ENCODE measurements at places on chromosomes 3 and 15.

- DNase-seq, result no peak
Measured at GRCh38 chr3:130425484-130425883, 80.0 kb downstream of the COL6A5 start.

- DNase-seq, result no peak
Measured at GRCh38 chr3:152192050-152192449, 76.7 kb upstream of the MBNL1 start.

GRCh38 chr15:67208396-67208795, 46.1 kb downstream of the AAGAB start:
- no peak for DNase-seq

GRCh38 chr15:77019521-77020331, 24.8 kb downstream of the PSTPIP1 start:
- DNase-seq, result peak; percentile 82

- peak; percentile 50 for DNase-seq
Measured at GRCh38 chr3:126472277-126473006, 3.2 kb downstream of the ZXDC start.

- DNase-seq, result peak; percentile 74
Measured at GRCh38 chr3:155744626-155745324, at the start of gene PLCH1. PLCH1 (minus strand) TSS chr3:155745071; CDS start chr3:155704224, 40,847 bp downstream.

DNA sequence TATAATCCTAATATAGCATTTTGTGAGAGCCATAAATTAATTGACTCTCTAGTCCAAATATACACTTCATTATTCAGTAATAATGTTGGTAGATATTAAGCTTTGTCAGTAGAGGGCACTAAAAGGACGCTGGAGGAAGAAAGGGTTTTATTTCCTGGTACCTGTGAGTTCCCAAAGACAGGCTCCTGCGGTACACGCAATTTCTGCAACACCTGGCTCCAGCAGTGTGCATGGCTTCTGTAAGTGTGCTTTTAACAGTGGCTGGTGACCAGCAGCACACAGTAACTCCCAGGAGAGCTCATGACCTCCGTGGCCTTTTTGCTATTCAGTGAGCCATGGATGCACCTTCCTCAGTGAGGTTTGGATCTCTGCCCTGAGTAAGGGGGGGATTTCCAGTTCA, 338.3 kb upstream of the ZNF385D start:
- peak; percentile 61 for DNase-seq

DNA sequence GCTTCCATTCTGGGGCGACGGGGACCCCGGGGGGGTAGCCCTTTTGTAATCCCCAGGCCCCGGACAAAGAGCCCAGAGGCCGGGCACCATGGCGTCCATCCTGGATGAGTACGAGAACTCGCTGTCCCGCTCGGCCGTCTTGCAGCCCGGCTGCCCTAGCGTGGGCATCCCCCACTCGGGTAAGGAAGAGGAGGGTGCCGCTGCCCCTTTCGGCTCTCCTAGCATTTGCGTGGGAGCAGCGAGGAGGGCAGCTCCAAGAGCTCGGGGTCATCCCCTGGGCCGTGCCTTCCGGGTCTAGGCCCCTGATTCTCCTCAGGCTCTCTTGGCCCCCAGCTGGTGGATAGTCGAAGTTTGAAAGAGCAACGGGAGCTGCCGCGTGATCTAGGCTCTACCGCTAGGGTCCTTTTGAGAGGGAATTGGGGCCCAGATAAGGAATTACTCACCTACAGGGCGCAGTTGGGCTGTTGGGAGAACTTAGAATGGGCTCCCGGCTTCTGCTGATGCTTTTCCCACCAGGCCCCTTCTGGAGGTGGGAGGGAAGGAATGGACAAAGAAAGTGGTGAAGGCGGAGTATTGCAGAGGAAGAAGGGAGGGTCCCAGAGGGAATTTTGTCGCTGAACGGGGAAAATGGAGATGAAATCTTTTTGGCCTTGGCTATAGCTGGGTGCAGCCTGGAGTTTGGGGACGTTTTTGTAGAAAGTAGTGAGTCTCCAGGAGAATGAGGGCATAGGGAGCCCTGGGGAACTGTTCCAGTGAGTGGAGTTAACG, 615 bp downstream of the VPS18 start:
- DNase-seq, result peak; percentile 89

- DNase-seq, result no peak
Measured at GRCh38 chr15:65373163-65373651, 4.6 kb downstream of the IGDCC3 start.

- DNase-seq, result no peak
Measured at GRCh38 chr3:114427285-114428043, 133.6 kb downstream of the TIGIT start.

DNA sequence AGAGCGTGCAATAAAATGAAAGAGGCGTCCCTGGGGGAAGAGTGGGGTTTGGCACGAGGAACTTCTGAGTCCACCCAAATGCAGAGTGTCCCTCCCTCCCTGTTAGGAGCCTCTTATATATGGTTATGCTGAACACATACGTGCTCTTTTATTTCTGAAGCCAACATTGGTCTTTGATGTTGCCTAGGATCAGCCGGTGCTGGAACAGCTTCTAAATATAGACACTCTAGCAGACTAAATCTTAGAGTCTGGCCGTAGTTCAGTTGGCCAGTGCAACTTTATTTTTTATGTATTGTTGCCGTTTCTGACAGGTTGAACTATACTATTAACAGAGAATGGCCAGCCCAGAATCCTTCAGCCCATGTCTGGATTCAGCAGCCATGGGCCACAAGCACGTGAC, 128.7 kb downstream of the GHSR start:
- DNase-seq, result no peak

DNA sequence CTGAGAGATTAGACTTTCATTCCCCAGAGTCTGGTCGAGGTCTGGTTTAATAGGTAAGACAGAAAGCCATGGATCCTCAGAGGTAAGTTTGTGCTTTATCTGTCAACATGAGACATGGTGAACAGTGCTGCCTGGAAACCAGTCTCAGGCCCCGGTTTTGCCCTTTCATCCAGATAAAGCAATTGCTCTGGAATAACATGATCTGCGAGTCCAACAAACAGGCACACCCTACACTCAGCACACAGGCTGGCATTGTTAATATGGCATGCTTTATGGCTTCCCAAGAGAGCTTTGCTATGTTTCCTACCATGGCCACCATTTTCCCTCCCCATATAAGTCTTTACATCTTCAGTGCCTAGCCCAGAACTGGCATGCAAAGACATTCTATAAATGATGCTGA, 30.1 kb upstream of the MNS1 start:
- DNase-seq, result no peak

GRCh38 chr3:50288387-50289007, 3.7 kb downstream of the IFRD2 start:
- no peak for DNase-seq

GRCh38 chr3:39011191-39011736, 40.5 kb downstream of the SCN11A start:
- no peak for DNase-seq

DNA sequence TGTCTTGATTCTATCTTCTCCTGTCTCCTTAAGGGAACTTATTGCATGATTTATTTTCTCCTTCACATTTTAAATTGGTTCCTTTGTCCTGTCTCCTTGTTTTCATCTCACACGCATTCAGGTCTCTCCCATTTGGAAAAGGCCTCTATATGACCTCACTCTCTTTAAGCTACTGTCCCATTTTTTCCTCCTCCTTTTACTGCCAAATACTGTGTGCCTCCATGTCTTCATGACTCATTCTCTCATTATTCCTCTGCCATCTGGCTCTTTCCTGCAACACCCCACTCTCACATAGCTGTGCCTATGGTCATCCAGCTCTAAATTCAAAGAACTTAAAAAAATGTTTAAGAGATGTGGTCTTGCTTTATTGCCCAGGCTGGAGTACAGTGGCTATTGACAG, 48.0 kb downstream of the TYRO3 start:
- no peak for DNase-seq

- DNase-seq, result peak; percentile 85
Measured at GRCh38 chr3:44208086-44208485, 33.6 kb upstream of the TOPAZ1 start.

DNA sequence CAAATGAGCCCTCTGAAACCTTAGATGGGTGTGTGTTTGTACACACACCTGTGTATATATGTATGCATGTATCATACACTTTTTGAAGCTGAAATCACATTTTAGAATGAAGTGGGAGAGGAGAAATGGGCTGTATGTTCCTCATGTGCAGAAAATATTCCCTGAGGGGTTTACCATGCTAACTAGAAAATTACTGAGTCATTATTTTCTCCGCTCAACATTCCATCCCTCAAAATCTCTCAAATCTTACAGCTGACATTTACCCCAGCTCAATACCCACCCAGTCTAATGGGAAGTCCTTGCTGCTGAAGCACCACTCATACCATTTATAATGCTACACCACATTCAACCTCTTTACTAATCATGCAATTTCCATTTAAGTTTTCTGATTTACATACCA, 138.6 kb downstream of the P2RY1 start:
- no peak for DNase-seq

DNA sequence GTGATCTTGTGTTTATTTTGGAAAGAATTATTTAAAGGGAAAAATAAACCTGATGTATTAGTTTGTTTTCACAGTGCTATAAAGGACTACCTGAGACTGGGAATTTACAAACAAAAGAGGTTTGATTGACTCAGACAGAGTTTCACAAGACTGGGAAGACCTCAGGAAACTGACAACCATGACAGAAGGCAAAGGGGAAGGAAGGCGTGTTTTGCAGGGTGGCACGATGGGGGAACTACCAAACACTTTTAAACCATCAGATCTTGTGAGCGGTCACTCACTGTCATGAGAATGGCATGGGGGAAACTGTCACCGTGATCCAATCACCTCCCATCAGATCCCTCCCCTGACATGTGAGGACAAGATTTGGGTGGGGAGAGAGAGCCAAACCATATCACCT, 87.0 kb downstream of the TP63 start:
- no peak for DNase-seq

DNA sequence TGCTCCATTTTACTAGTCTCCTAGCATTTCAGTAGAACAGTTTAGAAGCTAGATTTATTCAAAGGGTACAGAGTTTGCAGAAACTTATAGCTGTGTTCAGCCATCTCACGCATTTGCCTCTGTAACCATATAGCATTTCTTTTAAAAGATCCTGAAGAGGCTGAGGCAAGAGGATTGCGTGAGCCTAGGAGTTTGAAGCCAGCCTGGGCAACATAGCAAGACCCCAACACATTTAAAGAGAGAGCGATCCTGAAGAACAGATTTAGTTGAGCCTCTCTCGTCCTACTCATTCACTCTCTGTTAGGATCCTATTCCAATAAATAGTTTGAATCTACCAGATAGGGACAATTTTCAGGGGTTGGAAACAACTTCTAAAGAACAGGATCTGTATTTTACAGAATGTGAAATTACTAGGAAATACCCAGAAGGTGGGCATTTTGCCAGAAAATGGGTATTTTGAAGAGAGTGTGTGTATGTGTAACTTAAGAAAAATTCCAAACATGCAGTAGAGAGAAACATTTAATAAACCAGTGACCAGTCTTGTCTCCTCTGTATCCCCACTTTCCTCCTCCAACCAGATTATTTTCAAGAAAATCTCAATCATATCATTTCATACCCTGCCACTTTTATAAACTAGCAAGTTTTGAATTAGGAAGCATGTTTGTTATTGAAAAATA, 4.5 kb downstream of the EIF3J start:
- DNase-seq, result no peak

GRCh38 chr3:17901893-17902292, 159.5 kb upstream of the TBC1D5 start:
- DNase-seq, result peak; percentile 50

DNA sequence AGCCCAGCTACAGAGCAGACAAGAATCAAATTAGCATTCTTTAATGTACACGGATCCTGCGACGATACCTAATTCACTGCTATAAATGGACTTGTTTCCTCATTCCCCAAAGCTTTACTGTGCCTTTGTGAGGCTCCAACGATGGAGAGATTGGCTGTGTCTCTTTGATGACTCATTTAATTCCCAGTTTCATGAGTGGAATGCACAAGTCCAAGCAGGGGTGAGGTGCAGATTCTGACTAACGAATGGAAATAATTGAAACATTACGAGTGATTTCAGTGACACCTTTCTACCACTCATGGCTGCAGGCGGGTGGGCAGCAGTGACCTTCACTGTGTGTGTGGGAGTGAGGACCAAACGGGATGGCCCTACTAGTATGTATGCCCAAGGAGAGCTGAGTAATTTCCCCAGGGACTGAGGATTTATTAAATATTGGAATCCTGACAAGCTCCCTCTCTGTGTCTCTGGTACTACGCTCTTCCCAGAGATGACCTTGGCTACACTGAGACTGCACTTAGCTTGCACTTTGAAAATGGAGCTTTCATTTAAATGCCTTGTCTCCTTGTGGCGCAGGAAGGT, 156.7 kb downstream of the CACNA2D3 start:
- no peak for DNase-seq

DNA sequence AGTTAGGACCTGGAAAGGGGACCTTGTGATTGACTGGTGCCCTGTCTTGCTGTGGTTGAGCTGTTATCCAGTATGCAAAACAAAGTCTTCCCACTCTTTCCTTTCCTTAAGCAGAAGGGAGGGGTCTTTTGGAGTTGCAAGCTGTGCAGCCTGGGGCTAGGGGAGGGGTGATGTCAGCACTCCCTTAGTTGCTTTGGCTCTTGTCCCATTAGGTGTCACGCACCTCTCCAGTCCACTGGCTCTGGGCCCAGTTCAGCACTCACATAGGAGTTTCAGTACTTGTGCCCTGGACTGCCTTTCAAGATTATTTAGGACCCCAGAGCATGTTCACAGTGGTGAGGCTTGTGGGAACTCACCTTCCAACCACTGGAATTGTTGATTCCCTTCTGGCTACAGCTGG, 238.5 kb downstream of the DOCK3 start:
- DNase-seq, result no peak

GRCh38 chr3:82033186-82033585, 271.7 kb upstream of the GBE1 start:
- DNase-seq, result no peak

DNA sequence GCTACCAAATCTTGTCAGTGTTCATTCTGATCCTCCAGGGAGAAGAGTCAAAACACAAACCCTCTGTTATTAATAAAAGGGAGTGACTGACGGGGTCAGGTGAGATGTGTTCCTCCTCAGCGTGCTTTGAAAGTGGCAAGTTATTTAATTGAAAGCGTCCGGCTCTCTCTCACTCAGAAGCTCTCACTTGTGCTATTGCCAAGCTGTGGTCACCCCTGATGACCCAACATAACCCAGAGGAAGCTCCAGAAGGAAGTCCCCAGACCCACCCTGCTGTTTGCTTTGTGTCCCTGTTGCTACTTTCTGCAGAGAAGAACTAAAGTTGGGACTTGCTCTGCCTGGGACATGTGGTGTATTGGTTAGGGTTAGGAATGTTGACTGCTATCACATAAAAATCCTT, 235.6 kb downstream of the EDEM1 start:
- DNase-seq, result no peak

GRCh38 chr3:151919446-151919845, 46.0 kb downstream of the SUCNR1 start:
- no peak for DNase-seq

DNA sequence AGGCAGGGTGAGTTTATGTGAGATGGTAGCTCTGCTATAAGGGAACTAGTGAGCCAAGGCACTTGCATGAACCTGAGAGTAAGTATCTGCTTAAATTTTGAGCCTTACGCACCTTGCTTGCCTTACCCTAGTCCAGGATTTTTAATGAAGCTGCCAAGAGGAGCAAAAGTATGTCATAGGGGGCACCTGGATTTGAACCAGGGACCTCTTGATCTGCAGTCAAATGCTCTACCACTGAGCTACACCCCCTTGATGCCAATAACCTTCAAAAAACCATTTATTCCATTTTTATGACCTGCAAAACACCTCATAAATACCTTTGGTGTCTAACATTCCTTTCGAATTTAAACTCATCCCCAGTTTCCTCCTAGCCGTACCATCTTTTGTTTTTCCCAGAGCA, 88.3 kb upstream of the ACP3 start:
- no peak for DNase-seq

GRCh38 chr3:118882353-118882947, 152.2 kb downstream of the IGSF11 start:
- peak; percentile 87 for DNase-seq

GRCh38 chr3:127427666-127428065, 139.8 kb upstream of the PRR20G start:
- DNase-seq, result no peak
